ENCODE measurements at places on chromosomes 16 and 17.

- DNase-seq: no peak
These were observed 17.8 kb downstream of the TSPOAP1 start for GRCh38 chr17:58310511-58311428.

DNA sequence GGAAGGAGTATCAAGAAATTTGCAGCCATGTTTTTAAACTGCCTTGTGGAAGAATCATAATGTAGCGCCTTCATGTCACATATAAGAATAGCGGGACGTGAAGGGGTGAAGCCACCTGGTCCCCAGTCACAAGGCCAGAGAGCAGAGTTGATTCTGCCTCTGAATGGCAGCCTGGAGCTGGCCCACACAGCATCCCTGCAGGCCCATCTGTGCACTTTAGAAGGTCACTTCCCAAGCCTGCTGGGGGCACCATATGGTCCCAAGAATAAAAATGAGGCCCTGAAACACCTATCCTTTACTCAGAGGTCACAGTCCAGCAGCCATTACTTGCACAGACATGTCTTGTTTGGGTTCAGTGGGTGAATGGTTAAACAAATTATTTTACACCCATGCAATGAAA, 15.0 kb downstream of the CD300E start:
- no peak for DNase-seq

DNA sequence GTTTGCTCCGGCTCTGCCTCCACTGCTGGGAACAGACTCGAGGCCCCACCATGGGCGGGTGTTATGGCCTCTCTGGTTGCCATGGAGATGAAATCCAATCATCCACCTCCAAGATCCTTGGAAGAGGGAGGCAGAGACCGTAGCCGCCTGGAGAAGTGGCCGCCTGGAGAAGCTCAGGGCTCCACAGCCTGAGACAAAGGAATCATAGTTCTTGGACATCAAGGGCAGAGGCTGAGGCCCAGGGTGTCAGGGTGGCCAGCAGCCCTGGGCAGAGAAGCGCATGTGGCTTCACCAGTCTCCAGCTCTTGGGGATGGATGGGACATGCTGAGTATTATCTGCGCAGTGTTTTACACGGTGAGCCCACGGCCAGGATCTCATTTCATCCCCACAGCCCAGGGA, 36.2 kb downstream of the ABR start:
- no peak for DNase-seq

GRCh38 chr16:53686710-53687109, 16.9 kb downstream of the RPGRIP1L start:
- DNase-seq: no peak

GRCh38 chr16:11386791-11387546, 41.7 kb downstream of the RMI2 start:
- no peak for DNase-seq

DNA sequence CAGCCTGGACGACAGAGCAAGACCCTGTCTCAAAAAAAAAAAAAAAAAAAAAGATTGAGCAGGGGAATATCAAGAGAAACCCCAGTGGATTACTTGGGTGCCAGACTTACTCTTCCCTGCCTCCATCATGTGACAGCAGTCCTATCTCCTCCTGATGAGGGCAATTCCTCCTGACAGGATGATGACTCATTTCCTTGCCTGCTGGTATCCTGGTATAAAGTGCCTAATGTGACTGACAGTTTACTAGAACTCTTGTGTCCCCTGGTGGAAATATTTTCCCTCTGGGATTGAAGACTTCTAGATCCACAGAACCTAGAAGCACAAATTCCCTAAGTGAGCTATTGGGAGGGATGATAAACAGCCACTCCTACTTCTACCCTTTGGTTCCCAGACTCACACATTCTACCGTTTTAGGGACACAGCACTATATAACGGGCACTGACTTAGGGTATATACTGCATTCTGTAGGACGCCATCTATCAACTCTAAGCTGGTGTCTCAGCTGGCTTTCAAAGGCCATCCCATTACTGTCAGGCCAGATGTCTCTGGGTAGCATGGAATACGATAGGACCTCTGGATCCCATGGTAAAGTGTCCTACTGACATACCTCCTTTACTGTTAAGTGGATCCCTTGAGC, 114.6 kb upstream of the MED13 start:
- DNase-seq: no peak

- DNase-seq: no peak
These were observed 403.6 kb upstream of the MON1B start for GRCh38 chr16:76787394-76787793.

- DNase-seq: no peak
These were observed 90.8 kb upstream of the DNAH17 start for GRCh38 chr17:78667741-78668640.

DNA sequence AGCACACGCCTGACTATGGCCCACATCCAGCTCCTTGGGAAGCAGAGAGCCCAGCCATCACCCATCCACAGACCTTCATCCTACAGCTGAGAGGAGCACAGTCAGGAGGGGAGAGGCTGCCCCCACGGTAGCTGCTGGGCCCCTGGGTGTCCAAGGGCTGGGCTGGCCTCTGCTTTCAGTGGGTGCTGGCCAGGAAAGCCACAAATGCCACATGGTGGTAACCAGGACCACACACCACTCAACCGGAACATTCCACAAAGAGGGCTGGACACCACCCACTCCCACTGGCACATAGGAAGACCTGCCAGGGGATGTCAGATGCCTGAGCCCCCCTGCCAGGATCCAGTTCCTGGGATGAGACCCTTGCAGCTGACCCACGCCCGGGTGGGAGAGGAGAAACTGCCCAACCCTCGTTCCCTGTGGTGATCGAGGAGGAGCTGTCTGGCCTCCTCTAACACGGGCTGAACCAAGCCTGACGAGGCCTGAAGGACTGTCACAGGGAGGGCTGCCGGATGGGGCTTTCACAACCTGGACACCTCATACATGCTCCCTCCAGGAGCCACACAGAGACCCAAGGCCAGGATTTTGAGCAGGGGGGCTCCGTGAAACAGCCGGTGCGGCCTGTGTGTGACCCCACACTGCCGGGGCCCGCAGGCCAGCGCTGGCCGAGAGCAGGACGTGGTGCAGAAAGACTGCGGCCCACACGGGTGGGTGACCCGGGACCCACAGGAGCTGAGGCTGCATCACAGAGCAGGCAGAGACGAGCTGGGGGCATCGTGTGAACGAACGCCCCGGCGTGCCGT, 30.7 kb downstream of the PIEZO1 start:
- no peak for DNase-seq

GRCh38 chr16:4659363-4660353, 33.7 kb upstream of the NUDT16L1 start:
- DNase-seq: no peak

DNA sequence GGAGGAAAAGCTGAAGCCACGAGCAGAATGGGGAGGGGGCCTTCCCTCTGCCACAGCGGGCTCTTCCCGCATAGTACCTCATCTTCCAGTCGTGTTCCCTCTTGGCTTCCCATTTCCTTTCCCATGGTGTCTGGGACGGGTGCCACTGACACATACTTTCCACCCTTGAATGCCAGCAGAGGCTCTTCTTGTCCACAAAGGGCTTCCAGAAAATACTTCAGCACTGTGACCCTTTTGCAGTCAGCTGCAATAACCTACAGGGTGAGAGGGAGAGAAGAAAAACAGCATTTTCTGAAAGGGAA, 30.7 kb downstream of the HIC1 start:
- no peak for DNase-seq

DNA sequence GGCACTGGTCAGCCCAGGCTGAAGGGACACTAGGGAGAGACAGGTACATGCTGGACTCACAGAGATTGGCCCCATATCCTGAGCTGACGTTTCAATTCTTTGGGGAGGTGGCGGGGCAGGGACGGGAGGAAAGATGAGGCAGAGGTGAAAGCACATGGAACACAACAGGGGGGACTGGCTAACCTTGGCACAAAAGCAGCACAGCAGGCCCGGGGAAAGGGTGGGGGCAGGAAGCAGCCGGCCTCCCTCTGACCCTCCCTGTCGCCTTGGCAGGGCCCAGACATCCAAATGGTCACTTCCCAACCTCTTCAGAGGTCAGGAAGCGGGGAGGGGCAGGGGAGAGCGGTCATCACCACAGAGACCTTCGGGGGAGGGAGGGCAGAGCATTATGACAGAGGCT, 6.6 kb downstream of the VAT1 start:
- no peak for DNase-seq

- DNase-seq: no peak
These were observed at the start of gene TMC7 for GRCh38 chr16:18983565-18984434. TSS of gene TMC7 (plus strand) at chr16:18983934. CDS start at chr16:18984064, 130 bp downstream.

- DNase-seq: no peak
These were observed 4.3 kb downstream of the RNF43 start for GRCh38 chr17:58412961-58413586.

GRCh38 chr17:30378825-30379302, at the start of gene CPD:
TSS of gene CPD (plus strand) at chr17:30378927. CDS start at chr17:30378981, 54 bp downstream.
- peak; percentile 91 for DNase-seq

DNA sequence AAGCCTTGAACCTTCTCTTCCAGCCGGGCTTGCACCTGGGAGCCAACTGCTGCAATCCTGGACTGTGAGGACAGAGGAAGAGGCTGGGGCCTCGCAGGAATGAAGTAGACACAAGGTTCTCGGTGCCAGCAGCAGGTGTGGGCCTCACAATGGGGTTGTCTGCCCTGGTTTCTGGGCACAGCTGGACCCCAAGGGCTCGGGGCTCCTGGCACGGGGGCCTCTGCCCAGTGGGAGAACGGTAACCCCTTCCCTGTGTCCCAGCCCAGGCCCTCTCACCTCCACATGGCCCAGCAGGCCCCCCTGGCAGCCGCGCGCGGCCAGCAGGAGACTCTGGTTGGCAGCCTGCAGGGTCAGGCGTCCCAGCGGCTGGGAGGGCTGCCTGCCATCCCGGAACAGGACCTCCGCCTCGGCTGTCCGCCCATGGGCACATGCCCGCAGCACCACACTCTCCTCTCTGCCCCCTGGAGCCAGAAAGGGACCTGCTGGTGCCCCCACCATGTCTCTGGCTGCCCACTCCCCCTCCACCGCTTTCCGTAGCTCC, 46.9 kb downstream of the RMI2 start:
- DNase-seq: no peak

- no peak for DNase-seq
These were observed 58.4 kb downstream of the MEAK7 start for GRCh38 chr16:84446084-84446483.
